ENCODE measurements at places on chromosomes 6 and 20.

GRCh38 chr20:44979090-44979621 is 12.8 kb downstream of the STK4 start:
- peak; percentile 53 for DNase-seq

DNA sequence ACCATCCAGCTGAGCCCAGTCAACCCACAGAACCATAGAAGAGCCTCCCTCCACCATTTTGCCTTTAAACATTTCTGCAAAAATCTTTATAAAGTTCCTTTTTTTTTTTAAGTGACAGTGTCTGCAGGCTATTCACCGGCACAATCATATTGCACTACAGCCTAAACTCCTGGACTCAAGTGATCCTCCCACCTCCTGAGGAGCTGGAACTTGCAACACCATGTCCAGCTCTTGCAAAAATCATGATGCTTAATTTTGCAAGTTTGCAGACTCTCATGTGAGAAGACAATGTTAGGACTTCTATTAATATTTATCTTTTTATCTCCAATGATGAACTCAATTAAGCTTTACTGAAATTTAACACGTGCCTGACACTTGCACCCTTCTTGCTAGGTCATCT is 88.8 kb downstream of the INSM1 start:
- no peak for DNase-seq

- no peak for DNase-seq
These were observed 56.8 kb downstream of the TFAP2C start for GRCh38 chr20:56685879-56686278.

- no peak for DNase-seq
These were observed 33.0 kb upstream of the HFE start for GRCh38 chr6:26053992-26054780.

DNA sequence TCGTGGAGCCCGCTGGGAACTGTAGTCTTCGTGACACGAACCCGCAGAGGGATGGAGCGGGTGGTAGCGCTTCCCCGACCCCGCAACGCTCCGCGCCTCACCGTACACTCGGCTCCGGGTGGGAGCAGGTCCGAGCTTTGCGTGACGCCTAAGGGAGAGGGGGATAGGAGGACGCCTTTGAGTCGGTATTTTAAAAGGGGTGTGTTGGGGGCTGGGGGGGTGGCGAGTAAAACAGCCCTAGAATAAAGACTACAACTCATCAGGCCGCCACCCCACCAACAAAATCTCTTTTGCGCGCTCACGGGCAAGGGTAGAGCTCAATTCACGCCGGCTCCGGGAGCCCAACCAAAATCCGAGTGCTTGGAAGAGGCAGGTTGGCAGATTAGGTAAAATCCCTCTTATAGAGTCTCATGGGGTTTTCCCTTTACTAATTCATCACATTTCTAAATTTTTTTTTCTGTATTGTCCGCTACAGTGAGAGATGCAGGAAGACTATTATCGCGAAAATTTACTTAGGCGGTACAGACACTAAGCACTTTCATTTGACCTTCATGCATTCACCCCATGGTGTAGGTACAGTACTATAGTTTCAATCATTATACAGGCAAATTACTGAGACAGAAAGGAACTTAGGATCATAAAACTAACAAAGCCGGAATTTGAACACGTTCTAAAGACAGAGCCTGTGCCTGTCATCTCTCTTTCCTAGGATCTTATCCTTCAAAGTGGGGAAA is 706 bp upstream of the SNX14 start:
- peak; percentile 38 for DNase-seq
